Type B pancreatic cell (in vitro differentiated cells): ENCODE measurements at places on chromosomes 4 and X.
A peak's percentile ranks its signal among the peaks of the same experiment; 100 is the strongest.

- H3K27ac ChIP-seq, result peak overlapping the region; percentile 71
- H3K4me3 ChIP-seq, result peak overlapping the region; percentile 8
- peaks cover 5% of the 10 kb centered on the region for H3K36me3 ChIP-seq
- peaks cover 14% of the 10 kb centered on the region for H3K4me1 ChIP-seq
- H3K27me3 ChIP-seq, result no peaks in the 10 kb centered on the region
- DNase-seq, result no peak
Observed at GRCh38 chr4:140163029-140163810, 9.2 kb upstream of the MAML3 start.

DNA sequence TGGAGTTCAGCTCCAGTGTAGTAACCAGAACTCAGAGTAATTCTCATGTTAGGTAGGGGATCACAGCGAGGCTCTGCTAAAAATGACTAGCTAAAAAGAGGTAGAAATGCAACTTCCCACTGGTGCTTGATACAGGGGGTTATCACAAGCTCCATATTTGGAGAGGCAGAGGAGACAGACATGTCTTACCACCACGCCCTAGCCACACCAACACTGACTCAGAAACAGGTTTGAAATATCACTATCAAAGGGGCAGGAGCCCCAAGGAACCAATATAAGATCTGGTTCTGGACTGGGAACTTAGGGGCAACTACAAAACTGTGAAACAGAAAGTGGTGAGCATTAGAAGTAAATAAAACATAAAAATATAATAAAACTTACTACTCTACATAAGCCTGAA lies 62.9 kb downstream of the IQCM start:
- H3K4me3 ChIP-seq, result no peak overlapping the region

DNA sequence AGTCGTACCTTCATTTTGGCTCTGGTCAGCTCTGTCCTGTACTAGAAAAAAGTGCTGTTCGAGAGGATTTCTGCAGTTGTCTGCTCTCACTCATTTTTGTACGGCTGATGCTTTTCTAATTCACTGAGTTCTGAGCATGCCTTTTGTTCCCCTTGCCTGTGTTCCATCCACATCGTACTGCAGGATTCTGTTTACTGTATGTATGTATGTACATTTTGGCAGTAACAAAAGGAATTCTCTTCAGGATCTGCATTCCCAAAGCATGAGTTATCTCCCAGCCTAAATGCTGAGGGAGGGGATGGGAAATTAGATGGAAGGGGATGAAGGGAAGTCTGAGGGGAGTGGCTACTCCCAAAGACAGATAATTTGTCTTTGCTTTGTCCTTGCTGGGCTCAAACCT lies 87.6 kb downstream of the GBA3 start:
- H3K27me3 ChIP-seq, result peaks cover 3% of the 10 kb centered on the region
- H3K36me3 ChIP-seq, result no peaks in the 10 kb centered on the region
- no peak overlapping the region for H3K27ac ChIP-seq
- no peak overlapping the region for H3K4me3 ChIP-seq
- DNase-seq, result no peak

DNA sequence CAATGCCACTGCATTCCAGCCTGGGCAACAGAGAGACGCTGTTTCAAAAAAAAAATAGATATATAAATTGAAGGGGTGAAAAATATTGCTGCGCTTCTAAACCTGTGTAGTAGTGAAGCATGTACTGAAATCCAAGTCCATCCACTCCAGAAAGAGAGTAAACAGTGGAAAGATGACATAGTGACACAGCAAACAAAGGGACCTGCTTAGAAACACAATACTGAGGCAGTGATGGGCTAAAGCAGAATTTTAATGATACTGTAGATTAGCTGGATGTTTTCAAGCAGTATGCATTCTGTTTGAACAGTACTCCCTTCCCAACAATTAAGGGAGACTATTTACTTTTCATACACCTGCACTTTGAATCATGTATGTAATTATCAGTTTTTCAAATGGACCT lies 42.5 kb downstream of the TFDP3 start:
- DNase-seq, result no peak
- no peak overlapping the region for H3K4me3 ChIP-seq
- H3K27me3 ChIP-seq, result no peaks in the 10 kb centered on the region
- H3K4me1 ChIP-seq, result peaks cover 10% of the 10 kb centered on the region
- H3K36me3 ChIP-seq, result no peaks in the 10 kb centered on the region

- H3K4me1 ChIP-seq, result no peaks in the 10 kb centered on the region
- no peaks in the 10 kb centered on the region for H3K36me3 ChIP-seq
- no peak overlapping the region for H3K27ac ChIP-seq
- no peak for DNase-seq
Observed at GRCh38 chrX:118523920-118524319, 28.3 kb downstream of the DOCK11 start.

- H3K4me3 ChIP-seq, result no peak overlapping the region
- no peak overlapping the region for H3K27ac ChIP-seq
- peaks cover 6% of the 10 kb centered on the region for H3K27me3 ChIP-seq
- H3K36me3 ChIP-seq, result no peaks in the 10 kb centered on the region
- no peak for DNase-seq
Observed at GRCh38 chr4:180310616-180311015, 1932.6 kb upstream of the TENM3 start.

GRCh38 chr4:159464302-159464701 lies 361.4 kb downstream of the RAPGEF2 start:
- H3K27me3 ChIP-seq, result no peaks in the 10 kb centered on the region
- no peak overlapping the region for H3K4me3 ChIP-seq
- H3K4me1 ChIP-seq, result peaks cover 16% of the 10 kb centered on the region
- no peak overlapping the region for H3K27ac ChIP-seq

DNA sequence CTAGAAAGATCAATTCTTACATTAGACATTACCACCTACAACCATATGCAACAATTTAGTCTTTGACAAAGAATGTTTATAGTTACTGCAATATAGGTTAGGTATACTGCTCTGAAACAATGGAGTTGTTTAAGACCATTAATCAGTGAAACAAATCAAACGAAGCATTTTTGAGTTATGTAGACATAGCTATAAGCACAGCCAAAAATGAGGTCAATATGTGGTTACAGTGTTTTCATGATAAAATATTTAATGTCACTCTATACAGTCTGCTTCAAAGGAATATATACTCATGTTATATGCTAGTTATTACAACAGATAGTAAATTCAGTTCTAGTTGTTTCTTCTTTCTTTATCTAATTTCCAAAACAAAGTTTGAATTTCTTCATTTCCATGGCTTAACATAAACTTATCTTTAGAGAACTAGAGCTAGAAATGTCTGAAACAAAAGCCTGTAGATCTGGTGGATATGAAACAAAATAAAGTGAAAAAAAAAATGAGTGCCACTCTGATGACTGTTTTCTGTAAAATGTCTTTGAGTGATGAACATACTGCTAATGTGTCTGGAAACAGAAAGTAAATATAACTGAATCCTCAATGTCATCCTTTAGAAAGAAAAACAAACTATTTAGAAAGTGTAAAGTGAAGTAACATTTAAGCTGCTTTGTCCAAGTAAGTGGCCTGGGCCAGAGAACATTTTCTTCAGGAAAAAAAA lies 809.0 kb downstream of the FAT4 start:
- no peak overlapping the region for H3K4me3 ChIP-seq
- no peaks in the 10 kb centered on the region for H3K4me1 ChIP-seq
- H3K27me3 ChIP-seq, result no peaks in the 10 kb centered on the region
- no peak for DNase-seq
- no peak overlapping the region for H3K27ac ChIP-seq
- H3K36me3 ChIP-seq, result no peaks in the 10 kb centered on the region

- no peak overlapping the region for H3K4me3 ChIP-seq
- H3K4me1 ChIP-seq, result no peaks in the 10 kb centered on the region
- H3K27ac ChIP-seq, result no peak overlapping the region
- no peaks in the 10 kb centered on the region for H3K36me3 ChIP-seq
- DNase-seq, result no peak
Observed at GRCh38 chr4:24364249-24364648, 220.1 kb downstream of the DHX15 start.

- H3K27ac ChIP-seq, result no peak overlapping the region
- no peaks in the 10 kb centered on the region for H3K4me1 ChIP-seq
Observed at GRCh38 chr4:74013264-74013663, 14.8 kb upstream of the CXCL5 start.

GRCh38 chr4:8279321-8280157 lies 10.0 kb downstream of the HTRA3 start:
- H3K4me1 ChIP-seq, result peaks cover 29% of the 10 kb centered on the region
- H3K27me3 ChIP-seq, result peaks cover 7% of the 10 kb centered on the region
- H3K27ac ChIP-seq, result no peak overlapping the region
- no peak for DNase-seq

- no peak overlapping the region for H3K27ac ChIP-seq
- H3K27me3 ChIP-seq, result no peaks in the 10 kb centered on the region
- DNase-seq, result no peak
- H3K36me3 ChIP-seq, result peaks cover 3% of the 10 kb centered on the region
Observed at GRCh38 chrX:6071731-6072130, 156.9 kb downstream of the NLGN4X start.

DNA sequence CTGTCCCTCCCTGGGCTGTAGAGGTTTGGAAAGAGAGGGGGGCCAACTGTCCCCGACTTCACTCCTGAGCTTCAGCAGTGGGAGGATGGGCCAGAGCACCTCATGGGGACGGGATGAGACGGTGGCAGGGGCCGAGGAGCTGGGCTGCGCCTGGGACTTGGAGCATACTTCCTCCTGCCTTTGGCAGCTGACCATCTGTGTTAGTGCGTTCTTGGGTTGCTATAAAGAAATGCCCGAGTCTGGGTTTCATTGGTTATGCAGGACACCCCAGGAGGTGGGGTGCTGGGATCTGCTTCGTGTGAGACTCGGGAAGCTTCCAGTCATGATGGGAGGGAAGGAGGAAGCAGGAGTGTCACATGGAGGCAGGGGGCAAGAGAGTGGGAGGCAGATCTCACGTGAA lies 7.4 kb downstream of the PSAPL1 start:
- no peaks in the 10 kb centered on the region for H3K27me3 ChIP-seq
- no peaks in the 10 kb centered on the region for H3K36me3 ChIP-seq
- DNase-seq, result peak; percentile 62
- no peak overlapping the region for H3K4me3 ChIP-seq

- peaks cover 16% of the 10 kb centered on the region for H3K36me3 ChIP-seq
- no peak overlapping the region for H3K27ac ChIP-seq
- peak overlapping the region; percentile 18 for H3K4me3 ChIP-seq
- no peaks in the 10 kb centered on the region for H3K27me3 ChIP-seq
Observed at GRCh38 chr4:25236971-25237370, 3.1 kb downstream of the PI4K2B start.

DNA sequence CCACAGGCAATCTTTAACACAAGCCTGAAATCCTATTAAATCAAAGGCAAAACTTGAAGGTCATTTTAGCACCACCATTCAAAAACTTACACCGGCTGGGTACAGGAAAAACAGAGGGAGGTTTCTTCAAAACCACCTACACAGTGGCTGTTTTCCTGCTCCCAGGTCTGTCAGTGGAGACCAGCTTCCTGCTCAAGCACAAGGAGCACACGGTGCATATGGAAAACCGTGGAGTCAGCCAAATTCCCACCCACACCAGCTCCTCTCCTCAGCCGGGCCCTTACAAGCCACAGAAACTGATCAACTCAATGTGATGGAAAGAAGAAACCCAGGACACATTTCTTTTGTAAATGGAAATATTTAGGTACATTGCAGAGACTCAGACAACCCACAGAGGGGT lies 14.3 kb upstream of the FAM241A start:
- no peaks in the 10 kb centered on the region for H3K4me1 ChIP-seq
- H3K4me3 ChIP-seq, result no peak overlapping the region
- H3K36me3 ChIP-seq, result no peaks in the 10 kb centered on the region
- H3K27ac ChIP-seq, result no peak overlapping the region
- DNase-seq, result no peak
- peaks cover 10% of the 10 kb centered on the region for H3K27me3 ChIP-seq

DNA sequence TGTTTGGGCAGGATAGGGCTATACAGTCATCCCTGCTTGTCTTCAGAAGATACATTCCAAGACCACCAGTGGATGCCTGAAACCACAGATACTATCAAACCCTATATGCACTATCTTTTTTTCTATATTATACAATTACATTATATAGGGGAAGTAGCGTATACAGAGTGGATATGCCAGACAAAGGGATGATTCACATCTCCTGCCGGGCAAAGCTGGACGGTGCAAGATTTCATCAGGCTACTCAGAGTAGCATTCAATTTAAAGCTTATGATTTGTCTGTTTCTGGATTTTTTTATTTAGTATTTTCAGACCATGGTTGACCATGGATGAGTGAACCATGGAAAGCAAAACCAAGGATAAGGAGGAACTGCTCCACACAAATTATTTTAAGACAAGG lies 7.0 kb upstream of the AMTN start:
- no peaks in the 10 kb centered on the region for H3K27me3 ChIP-seq
- no peak for DNase-seq
- H3K27ac ChIP-seq, result no peak overlapping the region

DNA sequence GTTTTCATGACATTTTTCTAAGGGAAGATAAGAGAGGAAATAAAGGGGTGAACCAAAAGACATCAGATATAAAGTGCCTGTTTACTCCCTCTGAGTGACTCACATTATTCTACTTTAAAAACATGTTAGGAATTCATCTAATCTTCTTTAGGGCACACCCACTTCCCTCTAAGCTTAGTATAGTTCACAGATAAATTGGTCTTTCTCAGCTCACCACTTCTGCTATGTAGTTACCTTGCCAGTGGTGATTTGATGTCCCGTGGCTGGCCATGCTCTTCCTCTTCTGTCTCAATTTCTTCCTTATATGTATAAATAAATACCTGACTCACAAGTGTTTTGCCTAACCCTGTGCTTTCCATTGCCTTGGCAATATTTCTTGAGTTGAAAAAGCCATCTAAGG lies 96.8 kb downstream of the PDLIM5 start:
- H3K4me3 ChIP-seq, result peak overlapping the region; percentile 22
- peaks cover 24% of the 10 kb centered on the region for H3K36me3 ChIP-seq
- H3K4me1 ChIP-seq, result peaks cover 5% of the 10 kb centered on the region
- H3K27ac ChIP-seq, result peak overlapping the region; percentile 97

GRCh38 chrX:33434256-33435092 lies 223.1 kb upstream of the DMD start:
- no peaks in the 10 kb centered on the region for H3K36me3 ChIP-seq
- no peaks in the 10 kb centered on the region for H3K27me3 ChIP-seq
- DNase-seq, result peak; percentile 77
- no peak overlapping the region for H3K4me3 ChIP-seq
- no peaks in the 10 kb centered on the region for H3K4me1 ChIP-seq

- no peak overlapping the region for H3K27ac ChIP-seq
- peaks cover 35% of the 10 kb centered on the region for H3K36me3 ChIP-seq
- DNase-seq, result no peak
- H3K4me1 ChIP-seq, result peaks cover 42% of the 10 kb centered on the region
- H3K4me3 ChIP-seq, result peak overlapping the region; percentile 46
- H3K27me3 ChIP-seq, result peaks cover 3% of the 10 kb centered on the region
Observed at GRCh38 chr4:41619161-41619560, 81.2 kb downstream of the LIMCH1 start.

GRCh38 chrX:104351173-104351769 lies 96.5 kb upstream of the ESX1 start:
- H3K27ac ChIP-seq, result no peak overlapping the region
- H3K4me3 ChIP-seq, result no peak overlapping the region
- H3K36me3 ChIP-seq, result no peaks in the 10 kb centered on the region
- H3K27me3 ChIP-seq, result no peaks in the 10 kb centered on the region
- DNase-seq, result no peak
- H3K4me1 ChIP-seq, result no peaks in the 10 kb centered on the region
